ENCODE measurements at places on chromosomes 6 and 20. TPM values are rescaled to one million over a fixed set of nuclear protein-coding genes. Genes with fewer than 3 reads are reported as not detected.

Gene MATN4
- total RNA-seq: not detected

Gene EPB41L1
- total RNA-seq: 8.8 TPM

Gene PI16
- not detected for total RNA-seq

Gene ULBP1
- total RNA-seq: 0.16 TPM

Gene CST2
- not detected for total RNA-seq

Gene DOK5
- total RNA-seq: 0.96 TPM

Gene ERVFRD-1
- total RNA-seq: not detected

Gene DSP
- 7.8 TPM for total RNA-seq

DNA sequence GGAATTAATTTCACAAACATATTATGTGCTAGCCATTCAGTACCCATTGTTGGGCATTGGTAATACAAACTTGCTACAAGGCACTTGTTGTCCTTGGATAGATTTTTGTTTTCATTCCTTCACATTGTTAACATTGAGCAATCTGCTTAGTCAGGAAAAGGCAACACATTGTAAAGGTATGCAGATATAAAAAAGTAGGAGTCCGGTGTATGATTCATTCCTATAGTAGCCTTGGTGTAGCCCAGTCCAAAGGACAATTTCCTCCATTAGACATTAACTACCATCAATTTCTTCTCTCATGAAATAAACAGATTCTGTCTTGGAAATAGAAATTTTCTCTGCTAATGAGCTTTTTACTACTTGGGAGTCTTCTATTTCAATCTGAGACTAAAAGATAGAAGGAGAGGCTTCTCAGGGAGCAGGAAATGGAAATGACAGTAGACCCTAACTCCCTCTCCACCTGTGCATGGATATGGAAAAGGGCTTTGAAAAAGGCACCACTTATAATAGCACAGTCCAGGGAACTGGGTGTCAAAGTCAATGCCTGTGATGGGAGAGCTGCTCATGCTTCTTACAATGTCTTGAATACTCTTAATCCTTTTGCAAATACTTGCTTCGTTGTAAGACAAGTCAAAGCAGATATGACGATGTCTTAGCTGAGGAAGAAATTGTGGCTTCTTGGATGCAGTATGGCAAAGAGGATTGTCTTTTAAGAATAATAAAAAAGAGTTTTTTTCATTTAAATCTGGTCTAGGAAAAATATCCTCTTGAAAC, 369.4 kb upstream of the CITED2 start:
- no peak for DNase-seq

DNA sequence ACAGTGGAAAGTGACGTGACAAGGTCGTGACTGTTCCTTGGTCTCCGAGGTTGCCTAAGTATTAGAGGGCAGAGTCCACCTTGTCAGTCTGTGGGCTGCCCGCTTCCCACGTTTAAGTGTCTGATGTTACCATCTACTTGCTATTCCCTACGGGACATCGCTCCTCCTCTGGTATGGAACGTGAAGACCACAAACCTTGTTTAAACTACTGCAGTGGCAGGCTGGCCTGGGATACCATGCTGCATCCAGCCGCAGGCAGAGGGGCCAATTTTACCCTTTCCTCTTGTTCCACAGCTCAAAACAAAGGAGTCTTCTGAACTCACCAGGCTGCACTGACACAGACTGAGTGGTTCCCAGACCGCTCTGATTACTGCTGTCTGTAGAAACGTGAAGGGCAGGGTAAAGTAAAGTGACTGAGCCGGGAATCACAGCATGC, 275.9 kb downstream of the FOXC1 start:
- DNase-seq: no peak

DNA sequence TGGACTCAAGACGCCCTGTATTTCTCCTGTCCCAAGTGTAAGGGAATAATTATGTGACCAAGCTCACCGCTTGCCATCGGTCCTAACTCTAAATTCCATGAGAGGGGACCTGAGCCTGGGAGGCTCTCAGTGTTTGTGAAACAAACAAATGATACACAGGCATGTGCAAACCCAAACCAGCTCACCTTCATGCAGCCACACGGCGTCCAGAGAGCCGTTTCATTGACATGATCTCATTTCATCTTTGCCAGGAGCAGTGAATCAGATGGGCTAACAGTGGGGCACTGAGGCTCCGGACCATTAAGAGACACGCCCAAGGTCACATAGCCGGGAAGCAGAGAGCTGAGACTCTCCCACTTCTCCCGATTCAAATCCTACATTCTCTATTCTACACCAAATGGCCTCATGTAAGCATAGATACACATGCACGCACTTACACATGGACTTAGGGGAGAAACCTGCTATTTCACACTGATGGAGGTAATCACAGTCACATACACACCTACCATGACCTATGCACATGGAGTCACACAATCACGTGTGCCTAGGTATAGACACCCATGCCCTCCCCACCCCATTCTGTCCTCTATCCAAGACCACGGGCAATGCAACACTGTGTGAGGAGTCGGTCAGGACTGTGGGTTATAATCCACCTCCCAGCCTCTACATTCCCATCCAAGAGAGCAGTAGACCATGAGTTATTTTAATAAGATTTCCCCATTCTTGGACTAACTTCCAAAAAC, 1.1 kb downstream of the BNIP5 start:
- no peak for DNase-seq

DNA sequence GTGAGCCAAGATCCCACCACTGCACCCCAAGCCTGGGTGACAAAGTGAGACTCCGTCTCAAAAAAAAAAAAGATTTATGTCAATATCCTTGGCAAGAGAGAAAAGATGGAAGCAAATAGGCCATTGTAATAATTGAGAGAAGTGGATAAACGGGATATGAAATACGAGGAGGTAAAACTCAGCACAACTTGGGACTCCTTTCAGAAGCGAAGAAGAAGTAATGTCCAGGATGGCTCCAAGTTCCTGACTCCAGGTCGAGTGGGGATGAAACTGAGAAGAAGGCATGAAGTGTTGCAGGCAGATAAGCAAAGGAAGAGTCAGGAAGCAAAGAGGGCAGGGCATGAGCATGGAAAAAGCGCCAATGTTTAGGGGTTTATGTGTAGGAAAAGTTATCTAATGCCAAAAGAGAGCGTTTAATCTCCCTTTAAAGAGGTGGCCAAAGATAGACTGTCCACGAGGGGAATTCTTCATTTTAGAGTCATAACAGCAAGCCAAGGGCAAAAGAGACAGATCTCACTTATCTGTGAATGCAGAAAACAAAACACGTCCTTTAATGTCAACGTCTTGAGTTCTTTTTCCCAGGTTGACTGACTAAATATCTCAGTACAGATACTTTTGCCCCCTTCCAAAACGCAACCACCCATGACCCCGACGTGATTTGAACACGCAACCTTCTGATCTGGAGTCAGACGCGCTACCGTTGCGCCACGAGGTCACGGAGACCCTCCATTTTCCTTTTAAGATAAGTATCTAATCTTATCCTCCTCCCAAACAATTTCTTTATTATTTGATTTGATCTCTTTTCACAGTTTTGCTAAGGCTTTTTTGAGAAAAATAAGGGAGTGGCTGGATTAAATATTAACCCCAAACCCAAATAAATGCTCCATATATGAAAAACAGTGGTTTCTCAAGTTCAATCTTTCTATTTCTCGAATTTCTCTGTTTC, 46.3 kb upstream of the BTN3A2 start:
- DNase-seq: no peak

- DNase-seq: no peak
These were observed 40.9 kb downstream of the CDKAL1 start for GRCh38 chr6:20575125-20575524.

DNA sequence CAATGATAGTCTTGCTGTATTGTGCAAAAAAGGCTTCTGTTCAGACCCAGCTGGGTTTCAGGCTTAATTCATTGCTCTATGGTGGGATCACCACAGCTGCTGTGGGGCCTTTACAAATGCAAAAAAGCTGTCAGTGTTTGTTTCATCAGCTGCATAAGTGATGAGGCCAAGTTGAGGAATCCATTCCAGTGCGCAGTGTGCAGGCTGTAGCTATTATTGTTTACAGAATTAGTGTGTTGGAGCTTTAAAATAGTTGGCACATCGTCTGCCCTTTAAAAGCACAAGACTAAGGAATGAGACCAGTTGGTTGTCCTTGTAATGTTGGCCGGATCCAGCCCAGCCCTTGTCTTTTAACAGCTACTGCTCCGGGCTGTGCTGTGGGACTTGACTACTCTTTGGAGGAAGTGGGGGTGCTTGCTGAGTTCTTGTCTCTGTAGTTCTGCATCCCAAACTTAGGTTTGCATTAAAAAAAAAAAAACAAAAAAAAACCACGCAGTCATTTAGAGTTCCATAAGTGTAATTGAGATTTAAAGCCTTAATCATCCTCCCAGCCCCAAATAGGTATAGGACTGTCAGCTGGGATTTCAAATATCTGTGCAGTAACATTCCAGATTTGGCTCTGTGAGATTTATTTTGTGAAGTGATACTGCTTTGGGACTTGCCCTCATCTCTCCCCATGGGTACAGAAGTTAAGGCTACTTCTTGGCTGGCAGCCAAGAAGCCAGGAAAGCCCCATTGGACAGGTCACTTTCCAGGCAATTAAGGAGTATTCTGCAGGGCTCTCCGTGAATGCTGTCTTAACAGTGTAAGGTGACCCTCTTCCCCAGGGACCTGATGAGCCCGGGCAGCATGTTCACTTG, 19.3 kb downstream of the JARID2 start:
- peak; percentile 91 for DNase-seq

DNA sequence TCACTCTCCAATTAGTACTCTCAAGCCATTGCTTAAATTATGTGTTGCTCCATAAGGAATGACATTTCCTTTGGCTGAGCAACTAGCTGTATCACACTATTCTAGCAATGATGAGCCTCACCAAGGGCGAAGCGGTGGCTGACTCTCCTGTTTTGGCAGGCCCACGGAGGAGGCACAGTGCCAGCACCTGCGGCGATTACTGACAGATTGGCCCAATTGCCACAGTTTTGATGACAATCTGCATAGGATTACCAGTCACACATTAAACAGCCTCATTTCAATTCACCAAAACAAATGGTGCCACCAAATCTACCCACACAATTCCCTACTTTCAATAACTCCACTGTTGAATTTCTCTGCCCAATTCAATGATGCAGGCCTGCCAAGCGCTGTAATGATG, 286.9 kb downstream of the PTPRK start:
- DNase-seq: no peak

DNA sequence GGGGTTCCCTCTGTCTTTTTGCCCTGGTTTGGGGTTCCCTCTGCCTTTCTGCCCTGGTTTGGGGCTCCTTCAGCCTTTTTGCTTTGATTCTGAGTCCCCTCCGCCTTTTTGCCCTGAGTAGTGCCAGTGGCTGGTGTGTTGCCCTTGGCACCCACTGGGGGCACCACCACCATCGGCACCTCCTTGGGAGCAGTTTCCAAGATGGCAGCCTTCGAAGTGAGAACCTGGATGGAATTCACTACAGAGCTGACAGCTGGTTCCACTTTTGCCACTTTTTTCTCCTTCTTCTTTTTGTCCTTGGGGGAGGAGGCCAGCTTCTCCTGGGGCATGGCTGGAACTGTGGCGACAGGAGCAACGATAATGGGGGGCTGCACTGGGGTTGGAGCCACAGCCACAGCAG, 22.2 kb downstream of the RRBP1 start:
- no peak for DNase-seq

DNA sequence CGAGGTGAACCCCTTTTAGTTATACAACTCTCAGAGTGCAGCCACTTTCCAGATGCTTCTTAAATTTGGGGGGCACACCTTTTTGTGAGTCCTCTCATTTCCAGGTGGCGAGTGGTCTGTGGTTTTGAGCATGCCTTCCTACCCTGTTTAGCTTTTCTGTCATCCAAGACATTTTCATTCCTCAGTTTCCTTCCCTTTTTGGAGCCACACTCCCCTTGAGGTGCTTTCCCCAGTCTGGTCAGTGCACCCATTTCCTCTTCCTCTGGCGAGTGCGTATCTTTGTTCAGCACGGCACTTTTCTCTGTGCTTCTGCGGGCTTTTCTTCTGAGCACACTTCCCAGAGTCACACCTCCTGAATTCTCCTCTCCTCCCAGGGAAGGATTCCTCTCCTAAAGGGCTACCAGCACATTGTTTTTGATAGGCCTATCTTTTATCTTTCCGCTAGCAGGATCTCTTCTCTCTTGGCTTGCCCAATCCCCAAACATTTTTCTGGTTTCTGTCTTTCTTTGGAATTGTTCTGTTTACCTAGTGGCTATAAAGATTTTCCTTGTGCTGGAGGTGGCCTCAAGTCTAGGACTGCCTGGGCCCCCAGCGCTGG, 1.4 kb downstream of the PHF20 start:
- DNase-seq: no peak

DNA sequence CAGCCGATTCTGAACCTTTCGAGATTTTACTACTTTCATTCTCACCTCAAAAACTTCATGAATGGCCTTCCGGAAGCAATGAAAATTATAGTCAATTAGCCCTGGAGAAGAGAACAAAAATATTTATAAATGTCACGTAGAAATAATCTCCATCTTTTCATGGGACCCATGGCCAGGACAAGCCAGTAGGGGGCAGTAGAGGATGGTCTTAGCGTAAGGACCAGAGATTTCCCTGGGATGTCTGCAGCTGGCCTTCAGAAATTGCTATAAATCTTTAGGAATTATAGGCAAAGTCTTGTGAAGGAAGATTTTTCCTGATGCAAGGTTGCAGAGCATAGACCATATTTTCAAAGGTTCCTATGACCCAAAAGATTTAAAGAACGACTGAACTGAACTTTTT, 15.6 kb upstream of the UBE2J1 start:
- peak; percentile 73 for DNase-seq

DNA sequence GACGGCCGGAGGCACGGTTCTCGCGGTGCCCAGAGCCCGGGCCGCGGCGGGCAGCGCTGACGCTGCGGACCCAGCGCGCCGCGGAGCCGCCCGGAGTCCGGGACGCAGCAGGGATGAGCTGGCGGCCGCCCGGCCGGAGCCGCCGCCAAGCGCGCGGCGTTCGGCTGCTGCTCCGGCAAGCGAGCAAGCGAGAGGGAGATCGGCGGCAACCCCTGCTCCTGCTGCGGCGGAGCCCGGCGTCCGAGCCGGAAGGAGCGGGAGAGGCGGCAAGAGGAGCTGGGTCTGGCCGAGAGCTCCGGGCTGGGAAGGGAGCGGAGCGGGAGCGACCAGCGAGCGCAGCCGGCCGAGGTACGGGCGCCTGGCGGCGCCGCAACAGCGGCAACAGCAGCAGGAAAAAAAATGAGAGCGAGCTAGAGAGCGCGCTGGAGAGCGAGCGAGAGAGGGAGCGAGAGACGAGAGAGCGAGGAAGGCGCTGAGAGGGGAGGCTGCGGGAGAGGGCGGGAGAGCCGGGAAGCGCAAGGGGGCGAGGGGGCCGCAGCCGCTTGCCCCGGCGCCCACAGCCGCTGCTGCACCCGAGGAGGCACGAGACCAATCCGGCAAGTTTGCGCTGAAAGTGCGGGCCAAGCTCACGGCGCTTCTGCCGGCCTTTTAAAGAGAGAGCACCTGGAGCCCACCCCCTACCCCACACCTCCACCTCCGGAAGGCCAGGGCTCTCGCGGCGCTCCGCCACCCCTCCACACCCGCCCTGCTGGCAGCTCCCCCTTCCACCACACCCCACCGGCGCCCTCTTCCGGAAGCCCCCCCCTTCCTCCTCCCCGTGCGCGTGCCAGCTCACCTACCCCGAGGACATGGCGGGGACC, 496 bp downstream of the GRM4 start:
- peak; percentile 51 for DNase-seq

GRCh38 chr6:159533568-159533967, 159.5 kb downstream of the SOD2 start:
- DNase-seq: no peak

GRCh38 chr6:49666930-49667757, 30.5 kb upstream of the RHAG start:
- no peak for DNase-seq

Data from myocyte (in vitro differentiated cells).